ENCODE measurements at places on chromosomes 3 and 15.

DNA sequence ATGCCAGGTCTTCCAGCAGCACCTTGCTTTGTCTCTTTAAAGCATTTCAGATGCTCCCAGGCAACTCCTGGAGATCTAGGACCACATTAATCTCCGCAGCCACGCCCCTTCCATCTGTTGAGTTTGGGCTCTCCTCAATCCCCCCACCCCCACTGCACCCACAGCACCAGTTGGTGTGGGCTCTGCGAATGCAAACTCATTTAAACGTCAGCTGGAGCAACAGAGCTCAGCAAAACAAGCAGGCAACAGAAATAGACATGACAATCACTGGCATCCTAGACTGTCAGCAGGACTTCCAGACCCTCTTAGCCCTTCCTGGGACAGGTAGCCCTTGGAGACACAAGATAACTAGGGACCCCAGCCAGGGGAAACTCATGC, 106.9 kb downstream of the LSM3 start:
- no peaks in the 10 kb centered on the region for H3K27me3 ChIP-seq
- H3K4me3 ChIP-seq = no peak overlapping the region
- DNase-seq = no peak
- H3K27ac ChIP-seq = no peak overlapping the region
- H3K4me1 ChIP-seq = no peaks in the 10 kb centered on the region
- H3K36me3 ChIP-seq = no peaks in the 10 kb centered on the region

DNA sequence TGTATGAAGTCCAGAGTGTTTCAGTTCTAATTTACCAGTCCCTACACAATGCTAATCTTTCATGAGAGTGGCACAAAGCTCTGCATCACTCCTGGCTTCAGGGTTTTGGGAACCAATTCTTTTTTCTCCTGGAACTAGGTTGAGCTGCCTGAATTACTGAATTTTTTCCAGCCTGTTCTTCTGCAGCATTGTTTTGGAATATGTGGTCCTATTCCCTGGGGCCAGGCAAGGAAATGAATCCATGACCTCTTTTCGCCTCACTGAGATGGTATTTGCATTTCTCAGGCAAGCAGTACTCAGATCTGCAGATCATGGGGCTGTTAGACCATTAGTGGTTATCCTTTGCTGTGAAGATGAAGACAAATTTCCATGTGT, 25.6 kb upstream of the GPR171 start:
- no peak overlapping the region for H3K27ac ChIP-seq
- no peak for DNase-seq
- peaks cover 18% of the 10 kb centered on the region for H3K4me1 ChIP-seq
- H3K4me3 ChIP-seq = no peak overlapping the region

DNA sequence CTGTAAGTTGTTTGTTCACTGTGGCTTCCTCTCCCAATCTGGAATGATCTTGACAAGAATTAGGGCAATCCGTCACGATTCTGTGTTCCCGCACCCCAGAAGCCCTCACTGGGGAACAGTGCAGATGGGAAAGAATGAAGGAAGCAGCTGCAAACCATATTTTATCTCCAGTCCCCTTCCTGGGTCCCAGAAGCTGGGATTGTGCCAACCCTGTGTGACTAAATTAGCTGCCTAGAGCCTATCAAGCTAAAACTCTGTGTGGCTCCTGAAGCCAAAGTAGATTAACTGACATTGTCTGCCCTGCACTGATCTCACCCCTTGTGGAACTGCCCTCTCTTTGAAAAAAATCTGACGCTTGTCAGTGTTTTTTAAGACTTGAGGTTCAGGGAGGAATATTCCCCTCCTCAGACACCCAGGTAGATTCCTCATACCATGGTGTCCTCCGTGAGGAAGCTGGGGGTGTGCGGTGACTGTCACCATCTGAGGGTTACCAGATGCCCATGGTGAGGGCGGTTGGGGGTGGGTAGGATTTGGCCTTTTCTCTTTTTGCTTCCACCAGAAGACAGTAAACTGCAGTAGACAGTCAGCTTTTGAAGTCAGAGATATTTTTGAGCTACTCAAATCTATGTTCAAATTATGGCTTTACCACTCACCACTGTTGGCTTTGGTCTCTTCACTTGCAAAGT, 358.3 kb upstream of the TPM1 start:
- H3K4me3 ChIP-seq = no peak overlapping the region
- H3K27me3 ChIP-seq = no peaks in the 10 kb centered on the region
- H3K36me3 ChIP-seq = no peaks in the 10 kb centered on the region

- no peak for DNase-seq
- no peaks in the 10 kb centered on the region for H3K27me3 ChIP-seq
- H3K36me3 ChIP-seq = no peaks in the 10 kb centered on the region
- H3K4me1 ChIP-seq = no peaks in the 10 kb centered on the region
These were observed 307.2 kb downstream of the FEZF2 start for GRCh38 chr3:62065985-62066693.

GRCh38 chr3:152938974-152939636, 104.2 kb downstream of the P2RY1 start:
- no peaks in the 10 kb centered on the region for H3K4me1 ChIP-seq
- H3K4me3 ChIP-seq = no peak overlapping the region
- H3K27ac ChIP-seq = no peak overlapping the region
- no peak for DNase-seq
- no peaks in the 10 kb centered on the region for H3K27me3 ChIP-seq

GRCh38 chr15:38528294-38528693, 36.3 kb downstream of the RASGRP1 start:
- H3K36me3 ChIP-seq = no peaks in the 10 kb centered on the region
- no peaks in the 10 kb centered on the region for H3K4me1 ChIP-seq
- no peak for DNase-seq
- no peak overlapping the region for H3K27ac ChIP-seq
- no peaks in the 10 kb centered on the region for H3K27me3 ChIP-seq

- DNase-seq = no peak
- H3K36me3 ChIP-seq = no peaks in the 10 kb centered on the region
- peaks cover 38% of the 10 kb centered on the region for H3K4me1 ChIP-seq
- H3K27ac ChIP-seq = peak overlapping the region; percentile 49
These were observed 25.5 kb upstream of the FGD5 start for GRCh38 chr3:14793126-14793857.

DNA sequence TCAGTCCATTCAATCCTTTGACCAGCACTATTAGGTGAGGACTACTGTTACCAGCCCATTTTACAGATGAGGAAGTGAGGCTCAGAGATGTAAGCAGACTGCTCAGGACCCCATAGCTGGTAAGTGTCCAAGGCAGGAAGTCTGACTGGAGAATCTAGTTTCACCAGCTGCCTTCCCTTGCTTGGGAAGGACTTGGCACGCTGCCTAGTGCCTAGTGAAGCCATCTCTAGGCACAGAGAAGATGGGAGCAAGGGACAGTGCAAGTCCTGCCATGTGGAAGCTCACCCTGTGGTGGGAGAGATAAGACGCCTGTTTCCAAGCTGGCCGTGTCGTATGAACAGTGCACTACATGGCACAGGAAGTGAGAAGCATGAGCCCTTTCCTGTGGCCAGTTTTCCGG, 111.8 kb upstream of the TMC3 start:
- H3K4me3 ChIP-seq = no peak overlapping the region
- H3K27ac ChIP-seq = no peak overlapping the region
- H3K36me3 ChIP-seq = no peaks in the 10 kb centered on the region
- no peak for DNase-seq

DNA sequence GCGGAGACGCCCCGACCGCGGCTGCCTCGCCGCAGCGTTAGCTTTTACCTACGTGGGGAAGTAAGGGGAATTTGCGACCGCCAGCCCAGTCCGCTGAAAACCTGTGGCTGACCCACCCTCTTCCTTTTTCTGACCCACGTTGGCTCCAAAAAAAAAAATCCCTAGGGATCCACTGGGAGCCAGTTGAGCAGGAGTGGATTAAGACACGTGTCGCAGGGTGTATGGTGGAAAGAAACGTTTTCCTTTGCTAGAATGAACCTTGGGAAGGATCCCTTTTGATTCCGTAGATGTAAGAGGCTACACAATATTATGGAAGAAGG, 575 bp upstream of the PCYT1A start:
- H3K4me3 ChIP-seq = peak overlapping the region; percentile 87
- peaks cover 37% of the 10 kb centered on the region for H3K4me1 ChIP-seq
- DNase-seq = no peak
- no peaks in the 10 kb centered on the region for H3K27me3 ChIP-seq
- H3K36me3 ChIP-seq = peaks cover 1% of the 10 kb centered on the region

DNA sequence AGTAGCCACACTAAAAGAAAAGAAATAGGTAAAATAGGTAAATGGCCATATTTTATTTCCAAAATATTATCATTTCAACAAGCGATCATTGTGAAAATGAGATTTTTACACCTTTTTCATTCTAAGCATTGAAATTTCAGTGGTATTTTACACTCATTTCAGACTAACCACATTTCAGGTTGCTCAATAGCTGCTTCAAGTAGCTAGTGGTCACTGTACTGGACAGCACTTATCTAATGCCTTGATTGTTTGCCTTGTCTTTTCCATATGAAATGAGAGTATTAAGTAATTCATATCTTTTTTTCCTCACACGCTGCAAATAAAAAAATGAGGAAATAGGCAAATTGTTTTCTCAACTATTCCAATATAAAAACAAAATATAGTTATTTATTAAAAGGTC, 332.8 kb downstream of the NLGN1 start:
- no peaks in the 10 kb centered on the region for H3K27me3 ChIP-seq
- no peak overlapping the region for H3K4me3 ChIP-seq
- H3K4me1 ChIP-seq = no peaks in the 10 kb centered on the region
- H3K36me3 ChIP-seq = no peaks in the 10 kb centered on the region
- no peak overlapping the region for H3K27ac ChIP-seq

DNA sequence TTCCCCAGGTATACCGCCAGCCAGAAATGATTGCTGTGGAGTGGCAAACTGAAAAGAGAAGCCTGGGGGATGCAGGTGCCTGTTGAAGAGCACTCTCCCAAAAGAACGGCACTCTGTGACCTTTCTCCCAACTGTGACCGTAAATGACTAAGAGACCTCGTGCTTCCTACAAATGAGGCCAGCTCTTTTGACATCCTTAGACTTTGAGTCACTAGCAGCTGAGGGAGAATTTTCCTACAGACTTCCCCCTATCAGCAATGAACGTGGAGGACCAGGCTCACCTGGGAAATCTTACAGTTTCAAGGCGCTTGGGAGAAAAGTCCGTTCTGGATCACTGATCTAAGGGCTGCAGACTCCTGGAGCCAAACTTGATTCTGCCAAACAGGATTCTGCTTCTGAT, 8.6 kb downstream of the AQP9 start:
- no peaks in the 10 kb centered on the region for H3K36me3 ChIP-seq
- no peak overlapping the region for H3K4me3 ChIP-seq
- no peaks in the 10 kb centered on the region for H3K27me3 ChIP-seq

GRCh38 chr15:72312605-72313447, 7.1 kb downstream of the CELF6 start:
- H3K4me3 ChIP-seq = no peak overlapping the region
- no peaks in the 10 kb centered on the region for H3K4me1 ChIP-seq
- H3K27ac ChIP-seq = no peak overlapping the region
- no peaks in the 10 kb centered on the region for H3K36me3 ChIP-seq
- H3K27me3 ChIP-seq = no peaks in the 10 kb centered on the region
- peak; percentile 67 for DNase-seq

- H3K4me1 ChIP-seq = peaks cover 36% of the 10 kb centered on the region
- H3K27ac ChIP-seq = no peak overlapping the region
- no peaks in the 10 kb centered on the region for H3K36me3 ChIP-seq
- H3K4me3 ChIP-seq = no peak overlapping the region
- DNase-seq = no peak
- H3K27me3 ChIP-seq = peaks cover 95% of the 10 kb centered on the region
These were observed 3.5 kb downstream of the ISLR2 start for GRCh38 chr15:74133694-74134386.

GRCh38 chr15:38455092-38455491, 1.2 kb downstream of the FAM98B start:
- DNase-seq = no peak
- H3K36me3 ChIP-seq = no peaks in the 10 kb centered on the region
- H3K27ac ChIP-seq = no peak overlapping the region
- peaks cover 21% of the 10 kb centered on the region for H3K4me1 ChIP-seq
- H3K4me3 ChIP-seq = peak overlapping the region; percentile 88

DNA sequence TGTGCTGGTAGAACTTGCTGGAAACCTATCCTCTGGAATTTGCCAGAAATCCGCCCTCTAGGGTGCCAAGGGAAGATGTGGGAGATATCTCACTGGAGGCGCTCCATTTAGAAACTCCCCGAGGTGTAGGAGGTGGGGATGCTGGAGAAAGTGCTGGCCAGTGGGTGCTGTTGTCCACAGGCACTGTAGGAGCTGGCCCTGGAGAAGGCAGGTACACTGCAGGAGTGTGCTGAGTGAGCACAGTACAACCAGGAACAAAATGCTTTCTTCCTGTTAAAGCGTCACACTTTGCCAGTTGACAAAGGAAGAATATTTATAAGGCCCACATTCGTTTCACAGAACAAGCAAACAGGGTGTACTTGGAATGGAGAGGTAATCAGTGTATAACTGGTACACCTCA, 119.9 kb downstream of the CACNA1D start:
- DNase-seq = no peak
- peaks cover 37% of the 10 kb centered on the region for H3K4me1 ChIP-seq

DNA sequence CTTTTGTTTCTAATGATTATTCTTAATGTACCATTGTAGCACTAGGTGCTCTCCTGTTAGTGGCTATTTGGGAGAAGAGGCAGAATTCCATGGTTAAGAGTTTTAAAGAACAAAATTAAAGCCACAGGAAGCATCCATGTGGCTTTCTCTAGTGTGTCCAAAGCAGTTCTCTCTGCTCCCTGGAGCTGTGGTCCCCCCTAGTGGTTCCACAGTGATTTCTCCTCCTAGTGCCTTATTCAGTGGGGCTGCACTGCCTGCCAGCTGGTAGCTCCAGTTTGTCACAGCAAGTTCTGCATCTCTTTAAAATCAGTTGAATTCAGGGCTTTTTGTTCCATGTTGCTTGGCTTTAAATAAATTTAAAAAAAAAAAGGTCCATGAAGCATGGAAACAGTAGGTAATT, 39.6 kb upstream of the FAM98B start:
- no peak overlapping the region for H3K27ac ChIP-seq
- H3K36me3 ChIP-seq = no peaks in the 10 kb centered on the region
- H3K27me3 ChIP-seq = no peaks in the 10 kb centered on the region
- peaks cover 4% of the 10 kb centered on the region for H3K4me1 ChIP-seq
- H3K4me3 ChIP-seq = no peak overlapping the region

DNA sequence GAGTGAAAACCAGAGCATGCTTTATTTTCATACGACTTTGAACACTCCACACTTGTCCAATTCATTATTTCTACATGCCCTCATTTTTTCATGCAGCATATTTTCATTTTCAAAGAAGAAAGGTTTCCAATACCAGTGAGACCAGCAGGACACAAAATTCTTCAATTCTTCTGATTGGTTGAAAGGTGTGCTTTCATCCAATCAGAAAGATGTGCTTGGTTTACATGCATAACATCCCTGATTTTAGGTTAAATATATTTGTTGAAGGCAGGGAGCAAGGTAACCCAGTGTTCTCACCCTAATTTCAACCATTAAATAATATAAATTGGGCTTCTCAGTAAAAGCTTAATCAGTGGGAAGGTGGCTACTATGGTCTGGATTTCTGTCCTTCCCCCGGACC, 47.5 kb upstream of the PPIB start:
- no peak for DNase-seq
- peaks cover 47% of the 10 kb centered on the region for H3K36me3 ChIP-seq
- no peak overlapping the region for H3K4me3 ChIP-seq
- no peaks in the 10 kb centered on the region for H3K4me1 ChIP-seq
- no peaks in the 10 kb centered on the region for H3K27me3 ChIP-seq

GRCh38 chr15:70791259-70791658, 27.9 kb upstream of the UACA start:
- H3K36me3 ChIP-seq = no peaks in the 10 kb centered on the region
- no peak for DNase-seq
- no peak overlapping the region for H3K27ac ChIP-seq
- H3K4me1 ChIP-seq = no peaks in the 10 kb centered on the region

- DNase-seq = peak; percentile 61
- H3K27me3 ChIP-seq = no peaks in the 10 kb centered on the region
- no peak overlapping the region for H3K4me3 ChIP-seq
- H3K4me1 ChIP-seq = peaks cover 18% of the 10 kb centered on the region
- H3K36me3 ChIP-seq = no peaks in the 10 kb centered on the region
These were observed 30.5 kb upstream of the TIPARP start for GRCh38 chr3:156643729-156644389.

Data from lower lobe of right lung (tissue), 2 donors.